ENCODE measurements at places on chromosomes 5 and 9.
A peak's percentile ranks its signal among the peaks of the same experiment; 100 is the strongest.

DNA sequence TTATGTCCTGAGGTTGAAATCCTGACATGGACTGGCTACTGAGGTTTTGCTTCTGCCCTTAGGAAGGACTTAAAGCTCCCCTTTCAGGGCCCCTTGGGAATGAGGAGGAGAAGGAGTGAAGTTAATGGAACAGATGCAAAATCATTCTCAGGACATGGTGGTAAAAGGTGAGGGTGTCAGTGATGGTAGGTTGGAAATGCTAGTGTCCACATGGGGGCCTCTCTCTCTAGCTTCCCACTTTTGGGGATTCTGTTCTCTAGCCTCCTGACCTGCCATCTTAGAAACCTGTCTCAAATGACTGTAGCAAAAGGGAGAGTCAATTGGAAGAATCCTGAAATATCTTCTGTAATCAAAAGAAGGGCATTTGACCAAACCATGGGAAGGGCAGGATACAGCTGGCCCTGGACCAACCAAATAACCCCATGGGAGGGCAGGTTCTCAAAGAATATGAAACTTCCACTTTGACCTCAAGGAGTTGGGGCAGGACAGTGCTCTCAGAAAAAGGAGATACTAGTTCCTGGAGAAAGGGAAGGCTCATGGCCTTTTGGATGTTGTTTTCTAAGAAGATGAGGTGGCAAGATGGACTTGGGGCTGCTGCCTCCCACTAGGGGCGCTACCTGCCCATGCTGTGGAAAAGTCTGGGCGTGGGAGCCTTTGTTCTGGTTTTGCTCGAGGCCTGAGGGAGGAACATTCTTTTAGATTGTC, 21.2 kb upstream of the MLANA start:
- DNase-seq, result no peak

- no peak for DNase-seq
Measured at GRCh38 chr5:73419117-73419464, 29.5 kb downstream of the FOXD1 start.

DNA sequence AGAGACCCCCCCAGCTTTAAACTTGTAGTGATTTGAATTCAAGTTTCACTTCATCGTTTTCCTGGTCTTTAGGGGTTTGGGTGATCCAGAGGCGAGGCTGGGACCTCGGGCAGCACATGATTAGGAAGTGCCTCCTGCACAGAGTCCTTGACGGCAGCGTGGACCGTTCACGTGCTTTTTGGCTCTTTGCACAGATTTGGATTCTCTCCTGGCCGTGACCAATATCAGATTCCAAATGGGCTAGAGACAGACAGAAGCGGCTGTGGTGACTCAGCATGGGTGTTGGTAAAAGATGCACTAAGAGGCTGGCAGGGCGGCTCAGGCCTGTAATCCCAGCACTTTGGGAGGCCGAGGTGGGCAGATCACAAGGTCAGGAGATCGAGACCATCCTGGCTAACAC, 117.2 kb upstream of the CACNA1B start:
- no peak for DNase-seq

DNA sequence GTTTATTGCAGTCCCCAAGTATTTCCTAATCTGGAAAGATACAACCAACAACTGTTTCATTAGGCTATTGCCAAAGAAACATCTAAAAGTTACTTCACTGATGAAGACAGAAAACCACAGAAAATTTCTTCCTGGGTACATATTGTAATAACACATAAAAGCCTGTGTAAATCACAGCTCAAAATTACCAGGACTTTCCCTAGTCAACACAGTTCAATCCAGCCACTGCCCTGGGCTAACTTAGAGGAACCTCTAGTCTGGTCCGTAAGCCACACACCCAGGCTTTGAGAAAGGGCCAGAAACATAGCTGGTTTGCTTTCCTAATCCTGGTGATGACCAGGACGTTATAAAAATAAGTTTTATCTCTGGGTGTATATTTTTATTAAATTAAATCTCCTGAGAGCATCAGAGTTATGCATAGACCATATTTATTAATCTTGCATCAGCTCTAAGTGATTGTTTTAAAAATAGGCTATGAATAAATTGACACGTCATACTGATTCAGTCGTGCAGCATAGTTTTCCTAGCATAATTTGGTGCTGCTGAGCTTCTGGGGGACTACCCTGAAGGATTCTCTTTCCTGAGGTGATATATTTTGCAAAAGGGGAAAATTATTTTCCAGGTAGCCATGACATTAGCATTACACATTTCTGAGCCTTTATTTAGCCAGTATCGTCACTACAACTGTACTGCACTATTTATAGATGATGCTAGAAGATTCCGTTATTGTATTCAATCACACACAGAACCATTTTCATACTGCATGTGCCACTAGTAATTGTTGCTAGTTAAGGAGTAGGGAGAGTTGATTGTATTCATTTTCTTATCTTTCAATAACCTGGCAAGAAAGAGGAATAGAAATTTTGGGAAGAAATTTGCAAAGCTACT, 12.6 kb upstream of the MUSK start:
- no peak for DNase-seq

- DNase-seq, result no peak
Measured at GRCh38 chr5:124652514-124652819, 94.0 kb downstream of the ZNF608 start.

- no peak for DNase-seq
Measured at GRCh38 chr9:103803245-103803644, 290.9 kb upstream of the SMC2 start.

GRCh38 chr9:130193531-130194377, 21.6 kb downstream of the NCS1 start:
- no peak for DNase-seq

GRCh38 chr9:16673171-16673570, 197.3 kb downstream of the BNC2 start:
- DNase-seq, result no peak

GRCh38 chr5:169716287-169716686, 79.2 kb downstream of the DOCK2 start:
- no peak for DNase-seq

DNA sequence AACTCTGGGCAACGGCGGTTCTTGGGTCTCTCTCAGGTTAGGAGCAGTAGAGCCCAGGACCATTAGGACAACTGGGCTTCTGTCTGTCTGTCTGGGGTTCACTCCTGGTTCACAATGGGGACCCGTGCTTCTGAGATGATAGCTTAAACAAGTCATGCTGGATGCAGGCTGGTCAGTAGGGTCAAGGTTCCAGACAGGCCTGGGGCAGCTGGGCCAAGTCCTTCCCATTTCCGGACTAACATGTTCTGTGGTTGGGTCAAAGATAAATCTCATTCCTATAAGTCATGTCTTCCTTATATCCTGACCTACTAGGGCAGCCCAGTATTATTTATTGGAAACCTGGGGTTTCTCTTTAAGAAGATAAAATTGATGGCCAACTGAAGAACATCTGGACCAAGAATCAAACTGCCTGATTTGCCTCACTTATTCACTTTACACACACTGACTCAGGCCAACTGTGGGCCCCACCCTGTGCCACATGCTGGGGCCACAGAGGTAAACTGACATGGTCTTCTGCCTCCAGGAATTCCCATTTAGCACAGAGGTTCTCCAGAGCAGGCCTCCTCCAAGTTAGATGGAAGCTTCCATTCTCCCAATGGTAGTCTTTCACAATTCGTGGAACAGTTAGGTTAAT, 8.3 kb downstream of the HDHD3 start:
- no peak for DNase-seq

GRCh38 chr9:105858877-105859276, 164.5 kb downstream of the TMEM38B start:
- DNase-seq, result no peak

DNA sequence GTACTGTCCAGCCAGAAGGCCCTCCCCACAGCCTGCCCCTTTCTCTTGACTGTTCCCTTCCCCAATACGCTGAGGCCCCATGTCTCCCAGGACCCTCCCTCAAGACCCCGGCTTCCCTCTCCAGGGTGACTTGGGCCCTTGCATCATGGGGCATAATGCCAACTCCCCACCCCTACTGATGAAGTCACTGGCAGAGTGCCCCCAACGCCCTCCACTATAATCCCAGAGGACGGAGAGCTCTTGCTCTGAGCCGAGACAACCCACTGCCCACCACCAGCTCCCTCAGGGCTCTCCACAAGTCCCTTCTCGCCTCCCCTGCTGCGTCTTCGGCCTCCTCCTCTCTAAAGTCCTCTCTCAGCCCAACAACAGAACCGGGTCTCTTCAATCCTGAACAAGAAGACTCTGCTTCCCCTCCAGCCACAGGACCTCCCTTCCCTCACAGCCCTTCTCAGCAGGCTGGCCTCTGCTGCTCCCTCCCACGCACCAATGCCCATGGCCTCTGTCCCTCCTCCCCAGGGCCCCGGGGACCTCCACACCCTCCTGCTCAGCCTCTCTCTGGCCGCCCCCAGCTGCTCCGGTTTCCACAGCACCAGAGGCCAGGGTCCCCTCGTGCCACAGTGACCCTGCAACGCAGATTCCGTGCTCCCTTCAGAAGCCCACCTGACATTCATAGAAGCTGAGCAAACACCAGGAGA, 47.6 kb downstream of the ADAMTS2 start:
- no peak for DNase-seq

- DNase-seq, result no peak
Measured at GRCh38 chr5:151696470-151697061, 9.9 kb upstream of the SPARC start.

DNA sequence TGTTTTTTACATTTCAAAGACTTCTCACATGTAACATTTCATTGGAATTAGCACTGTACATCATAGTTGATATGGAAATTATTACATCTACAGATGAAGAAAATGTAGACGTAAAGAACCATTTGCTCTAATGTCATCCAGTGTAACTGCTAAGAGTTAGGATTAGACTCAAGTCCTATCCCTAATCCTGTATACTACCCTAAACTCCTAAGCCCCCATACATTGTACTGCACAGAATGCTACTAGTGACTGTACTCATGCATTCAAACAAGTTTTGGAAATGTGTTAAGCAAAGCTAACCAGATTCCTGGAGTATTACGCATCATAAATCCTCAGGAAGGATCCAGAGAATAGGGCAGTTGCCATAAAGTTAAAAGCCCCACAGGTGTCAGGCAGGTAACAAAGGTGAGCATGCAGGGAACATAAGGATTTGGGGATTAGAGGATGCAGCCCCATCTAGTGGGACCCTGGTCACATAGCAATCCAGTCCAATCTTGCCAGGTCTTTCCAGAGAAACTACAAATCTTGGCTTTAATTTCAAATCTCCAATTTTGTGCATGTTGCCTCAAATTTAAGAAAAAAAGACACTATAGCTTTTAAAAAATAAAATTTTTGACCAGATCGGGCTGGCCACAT, 32.0 kb downstream of the HAVCR1 start:
- DNase-seq, result no peak

DNA sequence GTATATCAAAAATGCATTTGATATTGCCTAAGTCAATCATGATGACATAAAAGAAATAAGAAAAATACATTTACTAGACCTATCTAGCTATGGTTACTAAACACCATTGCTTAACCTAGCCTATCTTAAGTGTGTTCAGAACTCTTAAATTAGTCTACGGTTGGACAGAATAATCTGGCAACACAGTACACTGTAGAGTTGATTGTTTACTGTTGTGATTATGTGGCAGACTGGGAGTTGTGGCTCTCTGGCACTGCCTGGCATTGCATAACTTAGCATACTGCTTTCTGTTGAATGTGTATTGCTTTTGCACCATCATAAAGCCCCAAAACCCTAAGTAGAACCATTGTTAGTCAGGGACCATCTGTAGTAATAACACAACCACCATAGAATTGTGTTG, 21.2 kb upstream of the ZFAND5 start:
- DNase-seq, result no peak

DNA sequence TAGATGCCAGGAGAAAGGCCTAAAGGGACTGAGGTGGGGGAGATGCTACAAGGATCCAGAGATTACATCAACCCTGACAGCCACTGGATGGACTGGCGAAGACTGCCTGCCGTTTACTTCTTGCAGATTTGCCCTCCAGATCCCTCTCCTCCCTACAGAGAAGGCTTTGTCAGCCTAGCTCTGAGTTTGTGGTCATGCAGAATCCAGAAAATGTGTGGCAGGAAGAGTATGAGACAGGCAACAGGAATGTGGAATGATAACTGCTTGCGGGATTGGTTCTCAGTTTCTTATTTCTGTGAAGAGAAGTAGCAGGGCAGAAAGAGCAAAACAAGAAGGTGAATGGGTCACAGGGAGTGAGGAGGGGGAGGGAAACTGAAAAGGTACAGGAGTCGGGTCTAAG, 129.6 kb downstream of the TLE1 start:
- DNase-seq, result no peak

GRCh38 chr5:17219992-17220391, 2.6 kb downstream of the BASP1 start:
- DNase-seq, result no peak

DNA sequence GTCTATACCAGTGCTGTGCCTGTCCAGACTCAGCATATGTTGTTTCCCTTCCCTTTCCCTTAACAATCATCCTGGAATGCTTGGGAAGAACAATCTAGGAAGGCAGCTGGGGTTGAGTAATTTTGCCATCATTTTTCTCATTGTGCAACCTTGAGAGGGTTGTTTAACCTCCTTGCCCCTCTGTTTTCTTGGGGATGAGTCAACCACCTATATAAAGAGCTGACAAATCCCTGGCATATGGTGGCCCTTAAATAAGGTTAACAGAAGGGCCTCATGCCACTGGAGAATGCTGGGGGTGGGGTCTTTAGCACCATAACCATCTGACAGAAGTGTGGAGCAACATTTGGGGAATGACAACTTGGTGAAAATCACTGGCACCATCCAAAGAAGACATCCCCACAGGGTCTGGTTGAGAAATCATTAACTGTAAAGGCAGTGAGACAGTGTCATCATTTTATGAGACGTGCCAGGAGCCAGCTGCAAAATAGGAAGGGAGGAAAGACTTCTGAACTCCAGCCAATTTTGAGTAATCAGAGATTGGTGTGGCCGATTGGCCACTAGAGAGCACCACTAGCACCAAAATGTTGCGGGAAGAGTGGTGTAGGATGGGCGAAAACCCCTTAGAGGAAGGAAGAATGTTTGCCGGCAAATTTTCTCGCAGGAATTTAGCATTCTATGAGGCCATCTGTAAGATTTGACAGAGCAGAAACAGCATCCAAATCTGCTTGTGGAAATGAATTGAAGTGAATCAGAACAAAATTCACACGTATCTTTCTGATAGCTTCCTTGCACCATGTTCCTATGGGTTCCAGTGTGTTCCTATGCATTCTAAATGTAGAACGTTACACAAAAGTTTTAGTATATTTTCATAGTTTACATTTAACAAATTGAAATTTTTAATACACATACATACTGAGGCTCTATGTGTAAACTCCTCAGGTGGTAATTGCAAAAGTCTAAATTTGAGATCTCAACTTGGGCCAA, 113.8 kb downstream of the MSX2 start:
- DNase-seq, result no peak

- no peak for DNase-seq
Measured at GRCh38 chr5:123350742-123351141, 72.5 kb downstream of the CEP120 start.

GRCh38 chr9:7561527-7562080, 238.0 kb downstream of the DMAC1 start:
- no peak for DNase-seq

- DNase-seq, result no peak
Measured at GRCh38 chr9:77014597-77015263, 4.7 kb upstream of the FOXB2 start.

- DNase-seq, result peak; percentile 98
Measured at GRCh38 chr5:45521067-45521466, 175.1 kb downstream of the HCN1 start.

- DNase-seq, result no peak
Measured at GRCh38 chr9:70400107-70400892, 14.2 kb downstream of the KLF9 start.

- no peak for DNase-seq
Measured at GRCh38 chr5:141848744-141849414, 29.3 kb downstream of the PCDH1 start.
